ENCODE measurements at places on chromosomes 7 and 10.

DNA sequence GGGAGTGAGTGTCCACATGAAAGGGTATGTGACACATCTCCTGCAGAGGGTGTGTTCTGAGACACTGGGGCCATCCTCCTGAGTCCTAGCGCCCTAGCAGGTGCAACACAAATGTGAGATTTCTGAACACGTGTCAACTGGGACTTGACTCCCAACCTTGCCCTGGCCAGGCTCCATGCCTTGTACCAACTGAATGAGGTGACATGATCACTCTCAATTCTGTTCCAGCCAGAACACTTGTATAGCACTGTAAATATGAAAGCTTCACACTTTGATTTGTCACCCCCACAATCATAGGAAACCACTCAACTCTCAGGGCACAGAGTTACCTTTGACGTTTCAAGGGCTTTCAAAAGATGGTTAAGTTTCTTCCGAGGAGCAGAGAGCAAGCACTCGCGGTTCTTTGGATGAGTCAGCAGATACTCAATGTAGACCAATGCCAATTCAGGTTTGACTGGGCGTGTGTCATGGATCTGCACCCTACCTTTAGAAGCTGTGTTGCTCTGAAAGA lies 48.6 kb downstream of the NCAPG2 start:
- DNase-seq: no peak

GRCh38 chr10:102601639-102602038 lies 42.6 kb upstream of the TRIM8 start:
- DNase-seq: no peak

GRCh38 chr7:36943591-36944435 lies 219.5 kb upstream of the AOAH start:
- no peak for DNase-seq

- DNase-seq: no peak
Observed at GRCh38 chr7:71886046-71886445, 526.1 kb downstream of the CALN1 start.

DNA sequence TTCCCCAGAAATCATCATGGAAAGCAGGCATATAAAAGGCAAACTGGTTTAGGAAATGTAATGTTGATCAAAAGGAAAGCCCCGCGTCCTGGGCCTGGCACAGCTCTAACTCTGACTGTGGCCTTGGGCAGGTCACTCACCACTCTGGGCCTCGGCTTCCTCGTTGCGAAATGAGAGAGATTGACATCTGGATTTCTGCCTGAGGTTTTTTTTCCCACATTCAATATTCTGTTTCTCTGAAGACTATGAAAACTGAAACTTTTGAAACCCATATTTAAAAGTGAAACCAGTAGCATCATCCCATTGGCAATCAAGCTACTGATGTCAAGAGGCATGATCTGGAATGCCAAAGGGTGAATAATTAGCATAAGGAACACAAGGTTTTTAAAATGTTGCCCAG lies 369.7 kb upstream of the NPVF start:
- no peak for DNase-seq

- DNase-seq: no peak
Observed at GRCh38 chr10:74153123-74153522, 2.1 kb downstream of the ADK start.

- no peak for DNase-seq
Observed at GRCh38 chr10:43461950-43462349, 25.0 kb downstream of the ZNF487 start.

DNA sequence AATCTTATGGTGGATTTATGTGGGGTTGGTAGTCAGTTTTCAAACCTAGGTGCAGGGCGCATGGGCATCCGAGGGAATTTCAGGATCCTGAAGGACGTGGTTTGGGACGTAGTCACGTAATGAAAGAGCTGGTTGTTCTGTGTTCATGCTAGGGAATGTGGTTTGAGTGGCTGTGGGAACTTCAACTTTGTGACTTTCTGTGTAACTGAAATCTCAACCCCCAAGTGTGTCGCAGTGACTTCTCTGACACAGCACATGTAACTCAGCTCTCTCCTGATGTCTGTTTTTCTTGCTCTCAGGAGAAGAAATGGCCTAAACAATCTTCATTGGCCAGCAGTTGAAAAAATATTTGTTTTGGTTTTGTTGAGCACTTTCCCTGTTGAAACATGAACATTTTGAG lies 199.0 kb downstream of the PTEN start:
- DNase-seq: no peak

DNA sequence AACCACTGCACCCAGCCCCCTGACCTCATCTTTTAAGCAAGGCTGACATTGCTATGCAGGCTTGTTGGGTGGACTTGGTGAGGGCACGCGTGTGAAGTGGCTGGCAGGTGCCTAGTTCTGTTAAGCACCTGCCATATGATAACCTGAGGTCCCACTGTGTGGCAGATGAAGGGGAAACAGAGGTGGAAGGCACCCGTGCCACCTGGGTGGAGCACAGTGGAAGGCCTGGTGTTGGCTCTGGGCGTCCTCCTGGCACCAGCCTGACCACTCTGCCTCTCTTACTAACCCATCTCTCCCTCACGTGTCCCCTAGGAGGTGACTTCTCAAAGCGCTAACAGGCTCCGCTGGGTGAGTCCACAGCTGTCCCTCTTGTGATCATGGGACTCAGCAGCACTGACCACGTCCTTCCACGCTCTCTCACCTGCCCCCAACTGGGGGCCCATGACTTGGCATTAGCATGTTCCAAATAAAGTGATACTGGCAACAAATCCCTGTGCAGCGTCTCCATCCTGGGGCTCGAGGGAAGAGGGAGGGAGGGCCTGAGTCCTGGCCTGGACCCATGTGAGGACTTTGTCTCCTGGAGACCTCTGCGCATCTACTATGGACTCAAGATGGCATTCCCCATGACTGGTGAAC lies 4.6 kb upstream of the ZNF862 start:
- no peak for DNase-seq
